Activated T-cell treated with anti-CD3 and anti-CD28 coated beads for 24 hours (primary cell): ENCODE measurements at places on chromosomes 4 and X.

- DNase-seq: no peak
Observed at GRCh38 chrX:143634663-143635455, 1.0 kb downstream of the SLITRK4 start.

GRCh38 chr4:41432881-41433280 is 105.1 kb upstream of the LIMCH1 start:
- DNase-seq: no peak

DNA sequence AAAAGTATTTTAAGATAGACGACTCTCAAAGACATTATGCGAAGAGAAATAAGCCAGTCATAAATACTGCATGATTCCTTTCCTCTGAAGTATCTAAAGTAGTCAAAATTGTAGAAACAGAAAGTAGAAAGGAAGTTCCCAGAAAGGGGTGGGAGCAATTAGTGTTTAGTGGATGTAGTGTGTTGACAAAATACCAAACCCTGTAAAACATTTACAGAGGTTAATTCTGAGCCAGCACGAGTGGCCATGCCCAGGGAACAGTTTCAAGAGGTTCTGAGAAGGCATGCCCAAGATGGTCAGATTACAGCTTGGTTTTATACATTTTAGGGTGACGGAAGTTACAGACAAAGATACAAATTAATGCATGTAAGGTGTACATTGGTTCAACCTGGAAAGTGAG is 34.4 kb upstream of the SLC25A4 start:
- DNase-seq: no peak

- no peak for DNase-seq
Observed at GRCh38 chr4:38560768-38561558, 103.0 kb upstream of the KLF3 start.

GRCh38 chr4:119489305-119489704 is 139.3 kb downstream of the PDE5A start:
- DNase-seq: no peak

DNA sequence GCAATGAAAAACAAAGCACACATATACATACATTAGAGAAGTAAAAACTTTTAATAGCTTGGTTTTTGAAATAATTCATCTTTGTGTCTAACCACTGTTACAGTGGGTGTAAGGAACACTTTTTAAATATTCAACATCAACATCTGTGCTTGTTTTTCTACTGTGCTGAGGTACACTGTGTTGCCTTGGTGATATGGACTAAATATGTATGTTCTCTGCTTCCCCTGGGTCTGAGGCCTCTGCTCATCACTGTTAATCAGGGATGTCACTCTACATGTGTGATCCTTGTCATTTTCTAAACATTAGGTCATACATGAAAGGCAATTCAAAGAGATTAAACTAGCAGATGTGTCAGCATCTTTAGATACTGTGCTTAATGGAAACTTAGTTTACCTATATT is 10.9 kb downstream of the MCTS1 start:
- no peak for DNase-seq

GRCh38 chrX:133179500-133179899 is 38.7 kb downstream of the TFDP3 start:
- DNase-seq: no peak

- DNase-seq: no peak
Observed at GRCh38 chrX:67717571-67717970, 173.8 kb downstream of the AR start.

- DNase-seq: no peak
Observed at GRCh38 chr4:31005037-31005436, 284.9 kb downstream of the PCDH7 start.

DNA sequence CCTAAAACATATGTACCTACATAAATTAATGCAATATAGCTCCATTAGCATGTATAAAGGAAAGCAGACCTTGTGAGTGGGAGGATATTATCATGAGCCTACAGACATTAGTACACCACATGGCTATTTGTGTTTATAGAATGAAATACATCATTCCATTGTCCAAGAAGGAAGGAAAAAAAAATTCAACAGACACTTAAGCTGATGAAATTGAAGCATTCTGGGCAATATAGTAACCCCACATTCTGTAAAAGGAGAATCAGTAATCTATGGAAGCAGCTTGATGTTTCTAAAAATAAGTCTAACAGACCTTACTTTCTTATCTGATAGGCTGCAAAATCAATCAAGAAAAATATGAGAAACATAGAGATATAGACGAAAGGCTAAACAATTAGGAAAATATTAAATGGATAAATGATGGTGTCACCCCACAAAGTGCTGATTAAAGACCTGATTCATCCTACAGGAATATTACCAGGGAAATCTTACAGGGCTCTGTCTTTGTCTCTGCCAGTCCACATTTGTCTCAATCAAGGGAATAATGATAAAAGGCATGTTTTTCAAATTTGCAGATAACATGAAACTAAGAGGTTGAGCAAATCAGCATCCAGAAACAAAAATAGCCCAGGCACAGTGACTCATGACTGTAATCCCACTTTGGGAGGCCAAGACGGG is 76.8 kb downstream of the COMMD8 start:
- DNase-seq: no peak

DNA sequence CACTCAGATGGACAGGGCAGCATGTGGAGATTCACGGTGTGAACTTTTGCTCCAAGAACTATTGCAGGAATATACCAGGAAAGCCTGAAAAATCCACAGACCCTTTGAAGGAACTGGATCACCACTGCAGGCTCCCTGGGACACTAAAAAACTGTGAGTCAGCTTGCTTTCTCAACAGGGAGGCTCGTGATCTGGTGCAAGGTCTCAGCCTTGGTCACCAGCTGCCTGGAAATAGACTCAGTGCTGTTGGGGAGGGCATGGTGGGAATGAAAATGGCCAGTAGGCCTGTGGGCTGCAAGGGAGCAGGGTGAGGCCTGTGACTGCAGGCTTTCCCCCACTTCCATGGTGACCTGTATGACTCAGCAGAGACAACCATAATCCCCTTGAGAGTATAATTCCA is 426.4 kb upstream of the RPS6KA3 start:
- no peak for DNase-seq

- no peak for DNase-seq
Observed at GRCh38 chrX:94053575-94053974, 379.6 kb downstream of the FAM133A start.

GRCh38 chr4:146916479-146917076 is 29.1 kb downstream of the TTC29 start:
- no peak for DNase-seq

DNA sequence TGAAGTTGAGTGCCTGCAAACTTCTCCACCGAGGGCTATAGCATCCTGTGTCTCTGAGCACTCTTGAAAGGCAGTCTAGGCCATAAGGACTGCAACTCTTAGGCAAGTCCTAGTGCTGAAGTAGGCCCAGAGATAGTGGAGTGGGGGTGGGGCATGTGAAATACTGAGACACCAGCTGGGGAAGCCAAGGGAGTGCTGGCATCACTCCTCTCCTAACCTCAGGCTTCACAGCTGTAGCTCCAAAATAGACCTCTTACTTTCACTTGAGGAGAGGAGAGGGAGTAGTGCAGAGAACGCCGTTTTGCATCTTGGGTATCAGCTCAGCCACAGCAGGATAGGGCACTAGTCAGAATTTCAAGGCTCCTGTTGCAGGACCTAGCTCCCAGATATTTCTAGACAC is 56.2 kb upstream of the CYSLTR1 start:
- no peak for DNase-seq

DNA sequence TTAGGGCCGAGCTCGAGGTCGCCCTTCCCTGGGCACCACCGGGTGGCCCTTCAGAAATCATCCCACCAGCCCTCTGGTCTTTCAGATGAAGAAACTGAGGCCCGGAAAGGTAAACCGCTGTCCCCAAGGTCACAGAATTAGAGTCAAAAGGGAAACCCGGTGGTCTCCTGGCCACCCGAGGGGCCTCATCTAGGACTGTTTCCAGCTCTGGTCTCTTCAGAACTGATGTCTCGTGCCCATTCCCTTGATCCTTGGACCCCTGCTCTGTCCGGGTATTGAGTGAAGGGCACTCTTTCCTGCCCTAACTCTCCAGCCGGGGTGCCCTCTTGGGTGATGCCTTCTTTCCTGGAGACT is 841 bp downstream of the HTRA3 start:
- DNase-seq: no peak

- no peak for DNase-seq
Observed at GRCh38 chrX:149531599-149531998, 9.2 kb upstream of the EOLA1 start.

- no peak for DNase-seq
Observed at GRCh38 chrX:108000751-108001150, 18.6 kb upstream of the TEX13B start.

- no peak for DNase-seq
Observed at GRCh38 chr4:37757761-37758160, 68.7 kb upstream of the PGM2 start.

DNA sequence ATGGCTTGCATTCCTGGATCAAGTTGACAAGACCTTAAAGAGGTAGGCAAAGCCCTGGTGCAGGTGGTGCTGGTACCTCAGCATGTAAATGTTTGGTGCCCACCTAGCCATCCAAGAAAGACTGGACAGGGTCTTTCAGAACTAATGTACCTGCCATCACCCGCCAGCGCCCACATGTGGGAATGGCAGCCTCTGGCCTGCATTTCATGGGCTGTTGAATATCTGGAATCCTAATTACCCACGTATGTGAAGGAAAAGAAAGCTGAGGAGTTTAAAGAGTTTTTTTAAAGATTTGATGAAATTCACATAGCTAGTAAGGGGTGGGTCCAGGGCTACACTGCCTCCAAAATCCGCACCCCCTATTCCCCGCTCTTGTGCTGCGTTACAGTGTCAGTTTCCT is 8.6 kb upstream of the CCDC149 start:
- no peak for DNase-seq

- no peak for DNase-seq
Observed at GRCh38 chrX:140664939-140665338, 44.6 kb upstream of the LINC00632 start.

GRCh38 chrX:15055146-15055930 is 182.1 kb downstream of the MOSPD2 start:
- no peak for DNase-seq

DNA sequence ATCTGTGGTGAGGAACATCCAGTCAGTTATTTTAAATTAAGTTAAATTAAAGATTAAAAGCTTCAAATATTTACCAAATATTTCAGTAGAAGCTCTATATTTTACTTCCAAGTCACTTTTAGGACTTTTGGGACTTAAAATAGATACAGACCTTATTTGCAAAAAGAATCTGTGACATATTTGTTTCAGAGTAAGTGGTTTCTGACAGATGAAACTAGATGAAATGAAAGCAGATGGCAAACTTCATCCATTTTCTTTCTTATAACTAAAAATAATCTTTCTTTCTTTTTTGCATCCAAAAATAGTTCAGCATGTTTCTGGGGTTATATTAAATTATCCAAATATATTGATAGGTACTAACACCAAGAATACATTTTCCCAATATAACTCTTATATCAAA is 6.6 kb upstream of the UTP3 start:
- no peak for DNase-seq

DNA sequence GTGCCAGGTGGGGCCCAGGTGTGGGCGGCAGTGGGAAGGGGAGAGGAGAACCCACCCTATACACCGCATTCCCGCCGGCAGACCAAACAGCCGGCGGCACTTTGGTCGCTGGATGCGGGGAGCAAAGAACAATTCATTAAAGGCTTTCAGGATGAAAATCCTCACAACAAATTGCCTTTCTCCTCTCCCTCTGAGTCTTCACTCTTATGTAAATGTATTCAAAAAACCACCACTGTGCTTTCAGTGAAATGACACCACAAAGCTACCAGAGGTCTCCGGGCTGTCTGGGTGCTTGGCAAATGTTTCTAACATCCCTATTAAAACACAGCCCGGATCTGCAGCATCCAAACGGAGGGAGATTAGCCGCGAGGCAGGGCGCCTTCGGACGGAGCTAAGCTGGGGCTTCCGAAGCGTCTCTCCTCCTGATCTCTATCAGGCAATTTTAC is 171.8 kb upstream of the TBL1X start:
- no peak for DNase-seq

GRCh38 chr4:189232274-189232673 is 708.4 kb upstream of the FRG1 start:
- DNase-seq: no peak

DNA sequence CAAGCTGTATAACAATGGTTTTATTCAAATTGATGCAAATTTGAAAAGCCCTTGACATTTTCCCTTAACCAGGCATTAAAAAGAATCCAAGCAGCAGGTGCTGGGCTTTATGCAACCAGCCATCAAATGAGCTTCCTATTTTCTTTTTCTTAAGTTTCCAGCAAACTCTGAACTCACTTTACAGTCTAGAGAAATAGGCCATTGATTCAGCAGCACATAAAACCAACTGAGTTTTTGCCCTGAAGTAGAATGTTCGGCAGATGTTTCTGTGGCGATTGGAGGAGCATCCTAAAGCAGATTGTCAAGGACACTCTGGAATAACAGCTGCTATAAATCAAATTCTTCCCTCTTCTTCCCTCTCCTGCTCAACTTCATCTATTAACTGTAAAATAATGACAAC is 582.8 kb upstream of the CPEB2 start:
- no peak for DNase-seq

- DNase-seq: no peak
Observed at GRCh38 chr4:166622425-166622977, 611.8 kb downstream of the SPOCK3 start.

DNA sequence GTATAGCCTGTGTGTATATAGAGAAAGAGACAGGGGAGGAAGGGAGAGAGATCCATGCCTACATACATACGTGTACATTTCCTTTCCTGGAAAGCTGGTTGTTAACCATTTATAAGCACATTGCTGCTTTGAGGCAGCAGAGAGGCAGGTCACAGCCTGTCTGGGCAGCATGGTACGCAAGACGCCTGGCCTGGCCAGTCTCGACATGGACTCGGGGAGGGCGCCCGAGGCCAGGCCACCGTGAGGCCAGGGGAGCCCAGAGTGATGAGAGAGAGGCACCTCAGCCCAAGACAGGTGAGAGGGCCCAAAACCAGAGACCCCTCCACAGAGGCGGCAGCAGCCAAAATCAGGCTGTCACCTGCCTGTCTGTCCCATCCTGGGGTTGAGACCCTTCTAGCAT is 3.9 kb downstream of the TREX2 start:
- DNase-seq: no peak

- DNase-seq: no peak
Observed at GRCh38 chrX:49934729-49935128, 12.3 kb downstream of the CLCN5 start.

DNA sequence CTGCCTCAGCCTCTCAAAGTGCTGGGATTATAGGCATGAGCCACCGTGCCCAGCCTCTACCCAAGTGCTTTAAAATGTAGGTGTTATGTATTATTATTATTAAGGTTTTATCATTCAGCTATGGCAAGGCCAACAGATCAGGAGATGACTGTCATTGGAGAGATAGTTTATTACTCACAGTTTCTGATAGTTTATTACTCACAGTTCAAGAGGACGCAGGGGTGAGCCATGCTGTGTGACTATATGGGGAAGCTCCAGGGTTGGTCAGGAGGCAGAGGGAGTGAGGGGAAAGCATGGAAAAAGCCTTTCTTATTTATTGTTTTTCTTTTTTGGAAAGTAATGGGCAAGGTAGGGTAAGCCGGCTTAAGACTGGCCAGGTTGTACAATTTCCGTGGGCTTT is 25.4 kb upstream of the ARSD start:
- DNase-seq: no peak

DNA sequence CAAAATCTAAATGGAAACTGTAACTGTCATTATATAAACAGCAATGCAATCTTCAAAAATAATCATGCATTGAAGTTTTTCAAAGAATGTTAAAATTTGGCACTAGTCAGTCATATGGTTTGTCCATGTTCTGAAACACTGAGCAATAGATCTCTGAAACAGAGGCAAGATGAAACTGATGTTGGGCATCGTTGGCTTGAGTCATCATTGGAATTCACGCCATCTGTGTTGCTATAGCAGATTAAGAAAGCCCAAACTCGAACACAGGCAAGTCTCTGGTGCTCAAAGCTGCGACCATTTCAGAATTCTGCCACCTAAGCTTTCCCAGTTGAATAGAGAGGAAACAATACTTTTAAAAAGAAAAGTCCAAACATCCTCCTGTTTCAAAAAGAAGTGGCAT is 114.1 kb upstream of the PPARGC1A start:
- DNase-seq: no peak
